ENCODE measurements at places on chromosomes 5 and 9. TPM values are rescaled to one million over a fixed set of nuclear protein-coding genes. Genes with fewer than 3 reads are reported as not detected.

PDCD1LG2 gene
- total RNA-seq, result 10.9 TPM

IL3 gene
- total RNA-seq, result not detected

MAST4 gene
- total RNA-seq, result 16.8 TPM

MTAP gene
- total RNA-seq, result 14.4 TPM

LCN6 gene
- total RNA-seq, result not detected

All from fibroblast of the aortic adventitia (primary cell).